ENCODE measurements at places on chromosomes 6 and 20.

DNA sequence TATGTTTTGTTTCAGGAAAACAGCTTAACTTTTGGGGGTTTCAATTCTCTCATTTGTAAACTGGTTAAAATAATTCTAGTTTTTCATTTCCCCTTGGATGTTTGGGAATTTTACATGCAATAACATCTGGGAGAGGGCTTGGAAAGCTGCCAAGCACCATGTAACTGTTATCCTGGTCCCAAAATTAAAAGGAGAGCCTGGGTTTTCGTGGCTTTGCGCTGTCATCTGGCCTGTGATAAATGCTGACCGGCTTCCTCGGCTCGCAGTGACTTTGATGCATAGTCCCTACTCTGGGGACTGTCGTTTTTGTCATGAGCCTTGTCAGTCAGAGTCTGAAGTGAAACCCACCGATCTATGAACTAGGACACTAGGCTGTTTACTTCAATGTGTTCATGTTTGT, 12.2 kb downstream of the SLC35F1 start:
- no peak for DNase-seq

DNA sequence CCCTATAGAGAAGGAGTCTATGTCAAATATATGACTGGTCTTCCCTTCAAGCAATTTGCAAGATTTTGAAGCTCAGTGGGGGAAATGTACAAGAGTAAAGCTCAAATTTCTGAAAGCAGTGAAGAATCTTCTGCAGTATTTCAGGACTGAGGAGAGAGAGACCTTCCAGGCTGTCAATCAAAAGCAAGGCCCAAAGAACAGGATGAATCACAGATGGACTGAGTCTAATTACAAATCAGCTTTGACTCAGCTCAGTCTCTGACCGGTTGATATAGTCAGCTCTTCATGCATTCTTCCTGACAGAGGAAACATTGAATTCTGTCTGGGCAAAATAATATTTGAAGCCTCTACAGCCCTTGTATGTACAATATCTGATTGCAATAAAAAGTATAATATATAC, 7.7 kb upstream of the HTR1B start:
- peak; percentile 25 for DNase-seq

- DNase-seq, result no peak
Observed at GRCh38 chr6:105152880-105153279, 26.9 kb downstream of the POPDC3 start.

GRCh38 chr20:48858075-48858790, 30.4 kb upstream of the PREX1 start:
- DNase-seq, result no peak

- no peak for DNase-seq
Observed at GRCh38 chr6:53359843-53360092, 11.0 kb upstream of the ELOVL5 start.

- DNase-seq, result peak; percentile 74
Observed at GRCh38 chr6:33126101-33126714, 50.4 kb downstream of the HLA-DPB1 start.

DNA sequence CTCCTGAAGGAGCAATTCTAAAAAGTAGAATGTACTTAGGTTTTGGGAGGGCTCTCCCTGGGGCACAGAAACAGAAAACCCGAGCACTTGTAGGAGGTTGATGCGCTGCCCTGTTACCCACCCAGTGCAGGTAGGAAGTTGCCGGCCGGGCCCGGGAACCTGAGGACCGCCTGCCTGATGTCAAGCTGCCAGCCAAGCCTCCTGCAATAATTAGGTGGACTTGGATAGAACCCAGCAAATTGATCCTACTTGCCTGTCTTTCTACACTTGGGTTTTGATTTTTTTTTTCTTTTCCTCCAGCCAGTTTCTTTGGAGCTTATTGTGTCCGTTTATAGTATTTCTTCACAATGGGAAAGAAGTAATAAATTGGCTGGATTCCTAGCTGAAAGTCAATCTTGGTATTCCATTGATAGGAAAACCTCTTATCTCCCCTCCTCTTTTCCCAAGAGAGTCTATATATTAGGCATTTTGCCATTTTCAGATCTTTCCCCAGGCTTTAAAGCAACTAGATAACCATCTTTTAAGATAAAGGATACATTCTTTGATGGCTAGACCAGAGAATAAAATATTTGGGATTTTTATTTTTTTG, 78.3 kb upstream of the FYN start:
- no peak for DNase-seq

GRCh38 chr6:116624036-116624805, 7.9 kb downstream of the RSPH4A start:
- DNase-seq, result peak; percentile 39

GRCh38 chr20:48822879-48823385, 4.9 kb downstream of the PREX1 start:
- no peak for DNase-seq

- no peak for DNase-seq
Observed at GRCh38 chr20:17762243-17762872, 62.6 kb downstream of the BANF2 start.

DNA sequence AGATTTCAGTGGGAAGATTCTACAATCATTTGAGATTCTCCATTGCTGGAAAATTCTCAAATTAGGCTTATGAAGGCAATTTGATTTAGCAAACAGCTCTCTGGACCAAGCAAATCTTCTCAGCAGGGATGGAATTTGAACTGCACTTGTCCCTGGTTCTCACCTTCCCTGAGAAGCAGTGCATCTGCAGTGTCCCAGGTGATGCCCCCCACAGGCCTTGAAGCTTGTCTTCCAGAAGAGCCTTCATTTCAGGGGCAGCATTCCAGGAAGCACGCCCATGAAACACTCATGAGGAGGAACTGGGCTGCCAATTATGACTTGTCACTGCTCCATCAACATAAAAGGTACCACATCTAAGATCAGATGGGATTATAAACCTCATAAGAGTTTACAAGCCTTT, 82.8 kb upstream of the HDAC2 start:
- no peak for DNase-seq

DNA sequence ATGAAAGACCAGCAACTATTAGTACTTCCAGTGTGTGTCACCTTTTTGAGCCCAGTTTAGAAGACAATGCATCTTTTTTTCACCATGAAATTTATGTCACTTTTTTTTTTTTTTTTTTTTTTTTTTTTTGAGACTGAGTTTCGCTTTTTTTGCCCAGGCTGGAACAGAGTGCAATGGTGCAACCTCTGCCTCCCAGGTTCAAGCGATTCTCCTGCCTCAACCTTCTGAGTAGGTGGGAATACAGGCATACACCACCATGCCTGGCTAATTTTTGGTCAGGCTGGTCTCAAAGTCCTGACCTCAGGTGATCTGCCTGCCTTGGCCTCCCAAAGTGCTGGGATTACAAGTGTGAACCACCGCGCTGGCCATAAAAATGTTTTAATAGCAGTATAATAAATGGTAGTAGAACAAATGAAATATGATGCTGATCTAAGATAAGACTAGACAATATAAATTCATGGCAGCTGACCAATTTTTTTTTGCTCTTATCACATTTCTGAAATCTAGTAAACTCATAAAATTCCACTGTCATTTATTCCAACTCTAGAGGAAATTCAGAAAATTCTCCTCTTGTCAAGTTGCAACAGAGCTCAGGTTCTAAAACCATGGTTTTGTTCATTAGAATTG, 21.3 kb downstream of the NHSL1 start:
- DNase-seq, result no peak

- DNase-seq, result no peak
Observed at GRCh38 chr6:22141241-22141745, 155.5 kb downstream of the PRL start.

DNA sequence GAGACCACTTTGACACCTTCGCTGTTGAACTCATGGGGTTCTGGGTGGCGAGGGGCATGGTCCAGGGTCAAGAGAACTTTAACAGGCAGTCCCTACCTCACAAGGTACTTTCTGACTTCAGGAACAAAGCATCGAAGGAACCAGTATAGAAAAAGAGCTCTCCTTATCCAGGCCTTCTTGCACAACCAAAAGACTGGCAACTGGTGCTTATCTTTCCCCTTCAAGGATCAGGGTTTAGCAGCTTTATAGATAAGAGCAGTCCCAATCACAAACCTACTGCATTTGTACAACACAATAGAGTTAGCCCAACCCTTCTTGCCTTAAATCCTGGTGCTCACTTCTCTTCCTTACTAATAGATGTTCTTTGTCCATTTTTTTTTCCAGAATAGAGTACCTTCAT, 116.3 kb downstream of the SNX5 start:
- no peak for DNase-seq

- no peak for DNase-seq
Observed at GRCh38 chr6:29553268-29554057, 6.1 kb downstream of the UBD start.

DNA sequence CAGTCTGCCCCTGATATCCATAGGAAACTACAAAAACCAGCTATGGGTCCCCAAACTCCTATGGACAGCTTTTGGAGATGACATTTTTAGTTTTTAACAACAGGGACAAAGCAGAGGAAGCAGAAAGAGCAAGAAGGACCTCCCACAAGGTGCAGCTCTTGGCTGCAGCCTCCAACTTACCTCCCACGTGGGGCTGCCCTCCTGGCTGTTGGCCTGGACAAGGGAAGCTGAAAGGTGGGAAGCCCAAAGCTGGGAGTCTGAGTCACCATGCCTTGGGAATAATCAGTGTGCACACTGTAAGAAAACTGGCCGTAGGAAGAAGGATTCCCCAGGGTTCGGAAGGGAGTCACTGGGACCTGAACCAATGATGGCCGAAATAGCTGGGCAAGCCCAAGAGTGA, 51.8 kb upstream of the PAX1 start:
- DNase-seq, result peak; percentile 33

GRCh38 chr6:132298344-132298949, 102.8 kb downstream of the MOXD1 start:
- peak; percentile 63 for DNase-seq

- DNase-seq, result peak; percentile 10
Observed at GRCh38 chr6:35178932-35179832, 34.6 kb upstream of the SCUBE3 start.

DNA sequence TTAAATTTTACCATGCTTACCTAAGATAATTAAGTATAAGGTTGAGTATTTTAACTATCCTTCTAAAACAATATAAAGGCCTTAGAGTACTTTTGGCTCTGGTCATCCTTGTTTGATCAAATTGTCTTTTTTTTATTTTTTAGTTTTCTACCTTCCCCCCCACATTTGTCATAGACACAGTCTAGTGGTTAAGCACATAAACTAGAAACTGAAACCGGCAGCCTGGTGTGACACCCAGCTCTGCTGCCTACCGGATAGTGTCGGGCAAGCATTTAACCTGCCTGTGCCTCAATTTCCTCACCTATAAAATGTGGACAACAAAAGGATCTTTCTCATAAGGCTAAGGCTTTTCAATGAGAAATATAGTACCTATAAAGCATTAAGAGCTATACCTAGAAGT, 21.6 kb upstream of the TULP4 start:
- no peak for DNase-seq

DNA sequence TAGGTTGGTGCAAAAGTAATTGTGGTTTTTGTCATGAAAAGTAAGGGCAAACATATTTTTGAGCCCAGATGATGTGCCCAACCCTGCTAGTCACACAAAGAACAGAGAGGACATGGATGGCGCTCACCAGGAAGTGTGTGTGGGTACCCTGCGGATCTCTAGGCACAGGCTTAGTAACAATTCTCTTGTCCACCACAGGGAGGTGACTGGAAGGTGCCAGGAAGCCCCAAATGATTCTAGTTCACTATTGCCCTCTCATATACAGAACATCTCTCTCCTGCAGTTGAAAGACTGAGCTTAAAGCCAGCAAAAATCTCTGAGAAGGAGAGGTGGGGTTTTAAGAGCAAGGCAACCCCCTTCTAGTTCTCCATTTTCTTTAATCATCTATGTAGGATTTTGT, 272.1 kb upstream of the TAB2 start:
- peak; percentile 8 for DNase-seq

GRCh38 chr6:105994118-105994590, 92.0 kb upstream of the PRDM1 start:
- DNase-seq, result no peak
